ENCODE measurements at places on chromosomes 7 and 10. TPM values are rescaled to one million over a fixed set of nuclear protein-coding genes. Genes with fewer than 3 reads are reported as not detected.
A peak's percentile ranks its signal among the peaks of the same experiment; 100 is the strongest.

DNA sequence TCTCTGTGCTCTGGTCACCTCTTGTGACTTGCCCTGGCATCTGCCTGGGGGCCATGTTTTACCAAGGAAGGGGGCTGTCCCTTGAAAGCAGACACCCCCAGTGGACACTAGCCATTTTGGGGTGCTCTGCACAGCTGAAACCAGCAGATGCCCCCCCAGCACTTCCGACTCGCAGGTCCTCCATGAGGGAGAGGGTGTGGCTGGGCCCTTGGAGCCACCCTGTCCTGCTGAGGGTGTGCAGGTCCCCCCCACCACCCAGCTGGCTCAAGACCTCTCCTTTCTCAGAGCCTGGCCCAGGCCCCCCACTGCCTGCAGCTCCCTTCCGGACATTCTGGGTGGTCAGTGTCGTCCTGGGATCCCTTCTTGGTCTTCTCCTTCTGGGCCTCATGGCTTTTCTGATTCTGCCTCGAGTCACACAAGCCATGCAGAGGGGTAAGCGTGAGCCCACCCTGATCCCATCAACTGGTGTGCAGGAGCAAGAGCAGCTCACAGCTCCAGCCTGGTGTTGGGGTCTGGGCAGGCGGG, 12.3 kb downstream of the SCART1 start:
- no peak for DNase-seq

PCLO gene
- total RNA-seq = 3.0 TPM

DNA sequence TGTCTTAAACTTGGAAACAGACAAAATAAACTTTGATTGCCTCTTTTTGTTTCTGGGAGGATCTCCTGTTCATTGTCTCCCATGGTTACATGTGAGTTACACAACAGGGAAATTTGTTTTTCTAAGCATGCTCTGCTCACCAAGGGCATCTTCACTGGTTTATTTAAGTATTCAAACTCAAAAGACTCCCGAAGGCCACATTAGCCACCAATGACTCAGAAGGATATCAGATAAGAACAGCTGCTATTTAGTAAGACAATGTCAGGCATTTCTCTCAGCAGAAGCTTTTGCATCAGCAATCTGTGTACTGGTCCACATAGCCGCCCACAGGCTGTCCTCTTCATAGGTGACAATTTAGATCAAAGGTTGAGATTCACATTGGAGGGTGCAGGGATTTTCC, 19.3 kb downstream of the OR6B1 start:
- DNase-seq = peak; percentile 66

- DNase-seq = no peak
Observed at GRCh38 chr10:133544506-133544905, 17.3 kb downstream of the CYP2E1 start.

GRCh38 chr10:64546073-64546472, 1024.9 kb downstream of the REEP3 start:
- no peak for DNase-seq

- DNase-seq = no peak
Observed at GRCh38 chr10:7045891-7046599, 364.8 kb downstream of the SFMBT2 start.

ZNF853 gene
- 4.6 TPM for total RNA-seq

- no peak for DNase-seq
Observed at GRCh38 chr7:33886149-33886623, 19.2 kb upstream of the BMPER start.

DNA sequence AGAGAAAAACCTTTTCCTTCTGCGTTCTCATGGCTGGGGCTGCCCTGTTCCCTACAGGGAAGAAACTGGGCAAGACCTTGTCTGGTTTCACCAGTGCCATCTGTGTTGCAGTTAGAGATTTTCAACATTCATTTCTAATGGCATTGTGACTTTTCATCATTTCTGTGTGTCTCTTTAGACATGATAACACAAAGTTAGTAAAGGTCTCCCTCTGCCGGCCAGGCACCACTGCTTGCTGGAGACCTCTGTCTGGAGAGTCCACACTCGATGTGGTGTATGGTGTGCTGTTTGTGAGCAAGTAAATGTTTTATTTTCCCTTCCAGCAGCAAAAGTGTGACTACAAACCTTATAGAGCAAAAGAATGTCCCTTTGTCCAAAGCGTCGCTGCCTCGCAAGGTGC, 213.5 kb downstream of the PAXIP1 start:
- no peak for DNase-seq

DNA sequence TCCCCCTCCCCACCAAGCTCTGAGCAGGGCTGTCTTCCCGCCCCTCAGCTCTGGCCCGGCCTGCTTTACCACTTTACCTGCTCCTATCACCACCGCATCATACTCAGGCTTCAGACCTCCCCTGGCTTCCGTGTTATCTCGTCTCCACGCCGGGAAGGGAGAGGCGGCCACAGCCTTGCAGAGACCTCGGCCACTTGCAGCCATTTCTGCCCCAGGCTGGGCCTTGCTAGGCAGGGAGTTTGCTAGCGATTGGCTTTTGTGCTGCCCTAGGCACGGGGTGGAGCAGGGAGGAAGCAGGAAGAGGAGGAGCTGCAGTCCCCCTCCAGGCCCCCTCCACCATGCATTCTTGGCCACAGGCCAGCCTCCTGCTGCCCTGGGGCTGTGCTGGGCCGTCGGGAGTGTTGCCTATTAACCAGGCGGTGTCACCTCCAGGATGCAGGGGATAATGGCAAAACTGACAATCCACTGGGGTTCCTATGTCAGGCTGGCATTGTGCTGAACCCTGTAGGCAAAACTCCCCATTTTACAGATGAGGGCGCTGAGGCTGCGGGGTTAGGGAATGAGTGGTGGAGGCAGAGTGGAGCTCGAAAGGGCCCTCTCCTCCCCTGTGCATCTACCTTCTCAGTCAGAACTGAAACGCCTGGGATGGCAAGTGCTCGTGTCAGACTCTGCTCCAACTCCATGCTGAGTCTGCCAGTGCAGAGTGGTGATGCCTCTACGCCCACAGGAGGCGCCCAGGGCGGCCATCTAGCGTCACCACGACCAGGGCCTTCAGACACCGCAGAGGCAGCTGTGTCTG, at the start of gene PYROXD2:
PYROXD2 (minus strand) TSS at position 251 of the 799 bp plus-strand sequence; CDS start at position 204, 47 bp downstream.
- peak; percentile 92 for DNase-seq

CELF2 gene
- total RNA-seq = 4.0 TPM

NOS3 gene
- total RNA-seq = 28.4 TPM

NPC1L1 gene
- total RNA-seq = not detected

HTR5A gene
- not detected for total RNA-seq

BAIAP2L1 gene
- 0.25 TPM for total RNA-seq

SOSTDC1 gene
- total RNA-seq = not detected

DNA sequence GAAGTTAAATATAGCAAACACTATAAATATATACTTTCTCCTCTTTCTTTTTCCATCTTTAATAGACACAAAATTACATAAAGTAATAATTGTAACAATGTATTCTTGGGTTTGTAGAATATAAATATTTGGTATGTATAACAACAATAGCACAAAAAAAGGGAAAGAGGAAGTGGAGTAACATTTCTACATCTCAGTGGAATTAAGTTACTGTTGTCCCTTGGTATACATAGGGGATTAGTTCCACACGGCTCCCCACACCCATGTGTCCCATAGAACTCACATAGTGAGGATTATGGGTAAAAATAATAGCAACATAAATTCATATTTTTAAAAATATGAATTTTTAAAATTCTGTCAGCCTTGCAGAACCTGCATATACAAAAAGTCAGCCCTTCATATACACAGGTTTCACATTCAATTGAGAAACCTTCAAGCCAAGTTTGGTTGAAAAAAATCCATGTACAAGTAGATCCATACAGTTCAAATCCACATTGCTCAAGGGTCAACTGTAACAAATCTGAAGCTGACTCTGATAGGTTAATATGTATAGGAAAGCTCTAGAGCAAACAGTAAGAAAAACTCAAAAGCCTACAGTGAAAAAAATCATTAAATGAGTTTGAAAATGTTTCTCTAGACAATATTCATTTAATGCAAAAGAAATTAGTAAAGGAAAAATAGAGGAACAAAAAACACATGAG, 92.4 kb downstream of the HYCC1 start:
- no peak for DNase-seq

- no peak for DNase-seq
Observed at GRCh38 chr7:80318081-80318480, 183.4 kb downstream of the GNAI1 start.

DNA sequence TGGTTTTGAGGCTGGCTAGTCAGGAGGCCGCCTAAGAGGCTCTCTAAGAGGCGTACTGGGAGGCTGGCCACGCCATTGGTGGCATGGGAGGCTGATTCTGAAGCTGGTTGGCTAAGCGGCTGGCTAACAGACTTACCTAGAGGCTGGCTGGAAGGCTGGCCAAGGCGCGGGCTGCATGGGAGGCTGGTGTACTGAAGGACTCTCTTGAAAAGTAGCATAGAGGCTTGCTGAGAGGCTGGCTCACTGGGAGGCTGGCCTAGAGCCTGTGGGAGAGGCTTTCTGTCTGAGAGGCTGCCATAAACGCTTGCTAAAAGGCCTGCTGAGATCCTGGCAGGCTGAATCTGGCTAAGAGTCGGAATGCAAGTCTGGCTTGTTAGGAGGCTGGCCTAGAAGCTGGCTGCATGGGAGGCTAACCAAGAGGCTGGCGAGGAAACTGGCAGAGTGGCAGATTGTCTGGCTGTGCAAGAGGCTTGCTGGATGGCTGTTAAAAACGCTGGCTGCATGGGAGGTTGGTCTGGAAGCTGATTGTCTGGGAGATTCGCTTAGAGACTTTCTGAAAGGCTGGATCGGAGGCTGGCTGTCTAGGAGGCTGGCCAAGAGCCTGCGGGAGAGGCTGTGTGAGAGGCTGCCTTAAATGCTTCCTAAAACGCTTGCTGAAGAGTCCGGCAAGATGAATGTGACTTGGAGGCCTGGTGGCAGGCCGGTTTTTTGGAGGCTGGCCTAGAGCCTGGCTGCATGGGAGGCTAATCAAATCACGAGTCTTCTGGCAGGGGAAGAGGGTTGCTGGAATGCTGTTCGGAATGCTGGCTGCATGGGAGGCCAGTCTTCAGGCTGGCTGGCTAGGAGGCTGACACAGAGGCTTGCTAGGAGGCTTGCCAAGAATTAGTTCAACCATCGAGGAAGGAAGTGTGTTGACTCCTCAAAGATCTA, 134.2 kb downstream of the OR13A1 start:
- no peak for DNase-seq

- DNase-seq = peak; percentile 11
Observed at GRCh38 chr10:79401015-79401921, 44.2 kb downstream of the ZCCHC24 start.

DNA sequence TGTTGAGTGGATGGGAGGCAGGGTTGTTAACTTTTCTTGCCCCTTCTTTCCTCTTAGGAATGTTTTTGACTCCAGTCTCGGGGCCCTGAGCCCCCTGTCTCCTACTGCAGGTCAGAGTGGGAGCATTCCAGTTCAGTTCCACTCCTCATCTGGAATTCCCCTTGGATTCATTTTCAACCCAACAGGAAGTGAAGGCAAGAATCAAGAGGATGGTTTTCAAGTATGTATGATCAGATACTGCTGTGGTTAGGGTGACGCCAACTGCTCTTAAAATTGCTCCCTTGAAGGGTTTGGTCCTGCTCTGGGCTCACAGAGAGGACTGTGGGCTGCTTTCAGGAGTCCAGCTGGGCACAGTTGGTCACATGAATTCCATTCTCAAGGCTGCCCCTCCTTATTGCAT, 22.0 kb downstream of the VWA2 start:
- DNase-seq = no peak
